ENCODE measurements at places on chromosomes 16 and 17.

- DNase-seq: no peak
Observed at GRCh38 chr16:14321542-14321941, 250.4 kb downstream of the MRTFB start.

- no peak for DNase-seq
Observed at GRCh38 chr16:67957622-67958021, 10.8 kb downstream of the SLC12A4 start.

DNA sequence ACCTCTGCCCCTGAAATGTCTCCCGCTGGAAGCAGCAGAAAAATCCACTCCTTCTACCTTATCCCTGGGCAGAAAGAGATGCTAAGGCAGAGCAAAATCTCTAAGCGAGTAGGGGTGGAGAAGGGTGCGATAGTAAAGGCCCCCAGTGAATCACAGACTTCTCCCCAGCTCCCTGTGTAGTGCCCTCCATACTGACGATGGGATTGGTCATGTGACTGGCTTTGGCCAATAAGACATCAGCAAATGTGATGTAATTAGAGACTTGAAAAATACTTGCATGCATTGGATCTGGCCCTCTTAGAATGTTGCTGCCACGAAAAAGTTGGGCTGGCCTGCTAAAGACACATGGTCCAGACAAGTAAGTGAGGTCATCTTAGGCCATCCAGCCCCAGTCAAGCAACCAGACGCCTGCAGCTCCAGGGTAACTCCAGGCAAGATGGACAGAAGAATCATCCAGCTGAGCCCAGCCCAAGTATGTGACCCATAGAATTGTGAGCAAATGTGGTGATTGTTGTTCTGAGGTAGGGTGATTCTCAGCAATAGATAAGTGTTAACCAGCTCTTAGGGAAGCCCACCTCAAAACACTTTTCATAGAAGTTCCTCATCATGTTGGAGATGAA, 36.0 kb downstream of the HASPIN start:
- DNase-seq: no peak

DNA sequence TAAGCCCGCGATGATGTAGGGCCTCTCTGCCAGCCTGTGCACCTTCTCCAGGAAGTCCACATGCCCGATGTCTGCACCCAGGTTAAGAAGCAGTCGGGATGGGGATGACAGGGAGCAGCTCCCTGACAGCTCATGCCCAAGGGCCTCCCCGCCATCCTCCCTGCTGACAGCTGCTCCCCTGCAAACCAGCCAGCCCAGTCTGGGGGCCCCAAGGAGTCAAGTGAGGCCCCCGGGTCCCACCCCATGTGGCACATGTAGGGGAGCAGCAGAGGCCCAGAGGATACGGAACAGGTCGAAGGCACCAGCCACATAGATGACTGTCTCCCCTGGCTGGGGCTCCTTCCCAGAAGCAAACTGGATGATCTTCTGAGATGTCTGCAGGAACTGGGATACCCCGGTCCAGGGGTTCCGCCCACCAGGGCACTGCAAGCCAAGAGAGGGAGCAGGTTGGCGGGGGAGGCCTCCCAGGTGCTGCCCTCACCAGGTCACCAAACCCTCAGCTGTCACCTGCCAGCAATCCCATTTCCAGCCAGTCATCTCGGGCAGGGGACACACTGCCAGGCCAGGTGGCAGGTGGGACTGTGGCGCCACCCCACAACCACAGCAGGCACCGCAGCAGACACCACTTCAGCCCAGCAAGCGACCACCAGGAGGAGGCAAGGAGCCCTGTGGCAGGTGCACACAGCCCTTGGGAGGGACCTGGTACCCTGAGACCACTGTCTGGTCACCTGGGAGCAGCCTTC, 4.6 kb downstream of the PCYT2 start:
- no peak for DNase-seq

DNA sequence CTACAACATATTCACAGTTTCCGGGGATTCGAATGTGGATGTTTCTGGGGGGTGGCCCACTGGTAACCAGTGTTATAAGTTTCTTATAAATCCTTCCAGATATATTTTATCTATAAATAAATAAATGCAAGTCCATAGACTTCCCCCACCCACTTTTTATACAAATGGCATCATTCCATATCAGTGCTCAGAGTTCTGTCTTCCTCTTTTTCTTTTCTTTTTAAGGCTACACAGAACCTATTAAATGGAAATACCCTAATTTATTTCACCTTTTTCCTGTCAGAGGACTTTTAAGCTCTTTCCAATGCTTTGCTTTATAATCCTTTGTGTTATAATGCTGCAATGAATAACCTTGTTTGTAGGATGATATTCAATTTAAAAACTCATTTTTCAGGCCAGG, 3.8 kb downstream of the LGALS9 start:
- no peak for DNase-seq

- no peak for DNase-seq
Observed at GRCh38 chr17:2436316-2436905, 35.6 kb upstream of the MNT start.

DNA sequence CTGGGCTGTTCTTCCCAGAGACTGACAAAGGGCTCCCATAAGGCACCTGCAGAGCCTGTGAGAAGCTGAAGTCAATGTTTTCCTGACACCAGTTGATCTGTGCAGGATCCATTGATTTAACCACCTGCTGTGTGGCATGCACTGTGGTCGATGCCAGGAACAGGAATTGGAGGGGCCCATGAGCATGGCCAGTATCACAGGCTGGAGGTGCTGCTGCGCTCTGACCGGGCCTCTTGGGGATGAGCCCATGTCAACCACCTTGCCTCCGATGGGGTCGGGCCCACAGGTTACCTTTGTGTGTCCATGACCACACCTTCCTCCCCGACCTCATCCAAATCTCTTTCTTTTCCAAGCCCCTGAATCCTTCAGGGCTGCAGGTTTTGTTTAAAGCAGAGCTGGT, 18.2 kb upstream of the STH start:
- DNase-seq: no peak

DNA sequence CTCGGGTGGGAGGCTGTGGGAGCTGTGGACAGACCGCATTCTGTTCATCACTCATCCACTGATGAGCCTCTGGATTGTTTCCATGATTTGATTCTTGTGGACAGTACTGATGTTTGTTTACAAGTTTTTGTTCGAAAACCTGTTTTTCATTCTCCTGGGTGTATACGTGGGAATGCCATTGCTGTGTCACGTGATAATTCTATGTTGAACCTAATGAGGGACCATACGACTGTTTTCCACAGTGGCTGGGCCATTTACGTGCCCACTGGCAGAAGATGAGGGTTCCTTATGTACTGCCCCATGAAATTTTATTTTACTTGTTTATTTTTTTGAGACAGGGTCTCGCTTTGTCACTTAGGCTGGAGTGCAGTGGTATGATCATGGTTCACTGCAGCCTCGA, 2.6 kb upstream of the ALG1 start:
- no peak for DNase-seq

Measured in HEK293T (cell line).